ENCODE measurements at places on chromosomes 13 and 19.

- peak; percentile 27 for DNase-seq
These were observed 104.6 kb upstream of the RAP2A start for GRCh38 chr13:97329331-97329730.

DNA sequence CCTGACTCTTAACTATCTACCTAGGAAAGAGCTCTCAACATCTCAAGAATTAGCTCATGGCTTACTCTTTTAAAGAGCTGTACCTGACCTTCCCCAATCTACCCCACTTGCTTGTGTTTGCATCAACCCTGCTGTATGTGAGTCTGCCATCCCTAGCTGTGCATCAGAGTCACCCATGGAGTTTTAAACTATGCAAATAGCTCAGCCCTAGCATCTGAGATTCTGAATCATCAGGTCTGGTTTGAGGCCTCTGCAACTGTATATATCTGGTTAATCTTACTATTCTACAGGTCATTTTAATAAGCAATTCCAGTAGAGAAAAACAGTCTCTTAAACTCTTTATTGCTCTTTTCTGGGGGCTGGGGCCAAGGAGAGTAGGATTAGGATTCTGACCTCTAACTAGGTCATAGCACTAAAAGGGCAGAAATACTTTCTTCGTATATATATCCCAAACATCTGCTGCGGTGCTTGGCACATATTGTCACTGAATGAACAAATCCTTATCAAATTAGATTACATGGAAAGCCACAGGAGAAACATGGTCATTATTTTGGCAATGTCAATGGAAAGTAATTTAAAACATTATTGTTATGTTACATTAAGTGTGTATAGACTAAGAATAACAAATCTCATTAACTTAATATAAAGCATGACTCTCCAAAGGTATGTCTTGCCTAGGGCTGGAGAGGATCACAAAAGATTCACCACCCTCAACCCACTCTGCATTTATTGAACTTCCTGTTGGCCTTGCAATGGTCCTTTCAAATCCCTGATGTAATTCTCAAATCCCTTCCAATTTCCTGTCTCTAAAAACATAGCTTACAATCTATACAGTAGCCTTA, 232.2 kb downstream of the DACH1 start:
- DNase-seq = no peak

- peak; percentile 67 for DNase-seq
These were observed 4.3 kb upstream of the C5AR1 start for GRCh38 chr19:47305309-47305751.

GRCh38 chr13:37910790-37911189, 41.2 kb upstream of the TRPC4 start:
- DNase-seq = no peak

DNA sequence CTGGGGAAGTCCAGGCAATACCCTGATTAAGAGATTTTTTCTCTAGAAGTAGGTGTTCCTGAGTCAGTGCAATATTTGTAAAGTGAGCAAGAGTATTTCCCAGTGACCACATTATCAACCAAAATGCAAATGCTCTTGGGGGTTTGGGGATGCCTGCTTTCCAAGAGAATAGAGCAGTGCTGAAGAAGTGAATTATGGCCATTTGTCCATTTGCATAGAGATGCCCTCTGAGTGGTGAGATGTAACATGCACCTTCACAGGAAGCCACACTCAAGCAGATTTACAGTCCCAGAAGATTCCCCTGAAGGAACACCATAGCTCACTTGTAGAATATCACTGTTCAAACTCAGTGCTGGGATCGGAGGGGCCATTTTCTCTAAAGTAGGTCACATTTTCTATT, 71.8 kb downstream of the TNFSF11 start:
- DNase-seq = no peak

GRCh38 chr19:16031872-16032200, 44.5 kb upstream of the TPM4 start:
- DNase-seq = no peak

- DNase-seq = no peak
These were observed 75.6 kb upstream of the TM9SF2 start for GRCh38 chr13:99425485-99426341.

- no peak for DNase-seq
These were observed 103.0 kb downstream of the SUCLA2 start for GRCh38 chr13:47898080-47898479.

- no peak for DNase-seq
These were observed 2.7 kb downstream of the WDR88 start for GRCh38 chr19:33134571-33135041.

DNA sequence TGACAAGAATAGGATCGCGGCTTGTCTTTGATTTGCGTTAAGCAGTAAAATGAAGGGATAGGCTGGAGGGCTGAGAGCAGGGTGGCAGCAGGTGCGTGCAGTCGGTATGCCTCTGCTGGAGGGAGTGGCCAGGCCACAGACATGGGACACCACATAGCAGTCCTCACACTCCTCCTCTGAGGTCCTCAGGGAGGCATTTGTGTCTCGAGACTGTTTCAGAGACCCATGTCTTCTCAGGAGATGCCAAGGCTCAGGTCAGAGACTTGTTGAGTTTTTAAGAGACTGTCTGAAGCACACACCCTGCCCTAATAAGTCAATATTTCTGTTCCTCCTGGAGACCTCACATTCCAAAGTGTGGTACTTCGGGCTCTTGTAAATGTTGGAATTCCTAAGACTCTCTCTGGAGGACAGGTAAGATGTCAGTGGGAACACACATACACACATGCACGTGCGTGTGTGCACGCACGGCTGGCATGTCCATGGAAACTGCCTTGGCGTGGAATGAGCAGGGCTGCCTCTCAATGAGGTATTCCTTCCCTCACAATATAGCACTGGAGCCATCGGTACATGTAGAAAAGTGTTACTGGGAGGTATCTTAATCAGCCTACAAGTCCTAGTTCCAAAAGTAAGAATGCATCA, 46.4 kb downstream of the COL4A2 start:
- DNase-seq = no peak

DNA sequence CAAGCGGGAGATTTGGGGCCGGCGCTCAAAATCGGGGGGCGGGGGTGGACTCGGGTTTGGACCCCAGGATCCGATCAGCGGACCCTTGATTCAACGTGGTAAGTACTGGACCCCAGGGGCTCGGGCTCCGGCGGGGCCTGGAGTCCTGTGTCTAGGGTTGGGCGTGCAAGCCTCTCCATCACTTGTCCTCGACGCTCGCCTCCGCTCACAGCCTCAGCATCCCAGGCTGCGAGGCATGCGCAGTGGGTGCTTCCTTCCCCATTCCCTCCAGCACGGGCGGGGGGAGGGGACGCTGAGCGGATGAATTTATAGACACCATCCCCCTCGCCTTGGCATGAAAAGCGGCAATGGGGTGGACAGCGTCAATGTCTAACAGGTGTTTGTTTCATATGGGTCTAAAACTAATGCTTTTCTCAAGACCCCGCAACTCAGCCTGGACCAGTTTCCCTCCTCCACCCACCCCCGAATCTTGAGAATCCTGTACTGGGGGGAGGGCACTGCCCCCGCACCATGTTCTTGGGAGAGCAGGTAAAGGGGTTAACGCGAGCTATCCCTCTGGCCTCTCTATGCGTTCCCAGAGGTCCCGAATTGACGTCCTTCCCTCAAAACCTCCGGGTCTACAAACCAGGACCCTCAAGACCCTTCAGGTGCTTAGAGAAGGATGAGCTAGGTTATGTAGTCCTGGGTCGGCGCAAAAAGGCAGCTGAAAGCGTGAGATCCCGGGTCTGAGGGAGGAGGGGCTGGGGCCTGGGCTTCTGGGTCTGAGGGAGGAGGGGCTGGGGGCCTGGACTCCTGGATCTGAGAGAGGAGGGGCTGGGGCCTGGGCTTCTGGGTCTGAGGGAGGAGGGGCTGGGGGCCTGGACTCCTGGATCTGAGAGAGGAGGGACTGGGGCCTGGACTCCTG, 579 bp downstream of the CPT1C start:
- DNase-seq = peak; percentile 62

GRCh38 chr13:44817131-44817671, 172.1 kb downstream of the NUFIP1 start:
- no peak for DNase-seq

GRCh38 chr13:73633817-73634460, 500.3 kb downstream of the KLF12 start:
- DNase-seq = no peak

DNA sequence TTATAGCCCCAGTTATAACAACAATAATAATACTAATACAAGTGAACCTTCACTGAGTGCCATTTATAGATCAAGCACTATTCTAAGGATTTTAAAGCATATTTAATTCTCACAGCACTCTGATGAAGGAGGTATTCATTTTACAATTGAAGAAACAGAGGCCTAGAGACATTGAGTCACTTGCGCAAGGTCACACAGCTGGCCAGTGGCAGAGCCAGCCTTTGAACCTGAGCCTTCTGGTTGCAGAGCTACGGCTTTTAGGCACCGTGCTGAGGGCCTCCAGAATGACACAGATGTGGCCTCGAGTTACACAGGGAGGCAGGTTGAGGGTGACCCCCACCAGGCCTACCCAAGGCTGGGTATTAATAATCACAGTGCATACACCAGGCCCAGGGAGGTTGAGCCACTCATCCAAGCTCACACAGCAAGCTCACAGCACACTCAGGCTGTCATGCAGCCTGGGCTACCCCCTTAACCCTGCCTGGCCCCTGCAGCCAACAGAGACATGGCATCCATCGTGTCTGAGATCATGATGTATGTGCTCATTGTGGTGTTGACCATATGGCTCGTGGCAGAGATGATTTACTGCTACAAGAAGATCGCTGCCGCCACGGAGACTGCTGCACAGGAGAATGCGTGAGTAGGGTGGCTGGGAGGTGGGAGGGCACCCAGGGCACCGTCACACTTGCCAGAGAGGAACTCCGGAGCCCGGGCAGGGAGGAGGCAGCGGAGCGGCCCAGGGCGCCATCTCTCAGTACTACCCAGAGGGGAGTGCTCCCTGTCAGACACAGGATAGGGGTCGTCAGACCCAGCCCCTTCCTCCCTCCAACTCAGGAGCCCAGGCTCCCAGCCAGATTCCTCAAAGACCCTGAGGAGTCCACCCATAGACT, 2.7 kb upstream of the HPN start:
- no peak for DNase-seq

GRCh38 chr13:113342820-113343691, 20.9 kb downstream of the GRTP1 start:
- DNase-seq = no peak

DNA sequence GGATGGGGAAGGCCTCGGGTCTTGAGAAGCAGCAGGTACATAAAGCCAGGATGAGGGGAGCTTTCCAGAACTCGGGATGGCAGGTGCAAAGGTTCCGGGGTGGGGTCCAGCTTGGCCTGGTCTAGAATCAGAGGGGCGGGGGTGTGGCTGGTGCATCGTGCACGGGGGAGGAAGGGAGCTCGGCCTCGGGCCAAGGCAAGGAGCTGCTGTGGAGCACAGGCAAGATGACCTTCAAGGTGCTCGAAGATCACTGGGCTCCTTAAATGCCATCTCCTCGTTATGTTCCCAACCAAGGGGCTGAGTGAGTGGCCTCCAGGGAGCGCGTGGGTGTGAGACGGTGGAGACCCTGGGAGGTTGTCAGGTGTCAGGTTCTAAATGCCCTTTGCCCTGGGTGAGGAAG, 16.1 kb upstream of the SIGLEC11 start:
- DNase-seq = no peak

DNA sequence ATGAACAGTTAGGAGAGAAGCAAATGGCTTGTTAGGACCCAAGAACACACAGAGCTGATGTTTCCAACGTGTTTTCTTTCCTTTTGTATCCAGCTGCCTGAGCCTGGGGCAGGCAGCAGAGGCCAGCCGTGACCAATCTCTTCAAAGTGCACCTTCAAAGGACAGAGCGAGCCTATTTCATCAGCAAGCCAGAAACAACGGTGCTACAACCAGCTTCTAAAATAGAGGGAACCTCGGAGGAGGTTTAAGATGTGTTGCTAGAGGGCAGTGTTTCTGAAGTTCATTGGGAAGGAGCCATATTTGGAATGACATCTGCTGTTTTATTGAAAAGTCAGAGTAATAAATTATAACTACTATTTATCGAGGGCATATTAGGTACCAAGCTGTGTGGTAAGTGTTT, 56.2 kb upstream of the RFC3 start:
- DNase-seq = no peak

- DNase-seq = no peak
These were observed 22.2 kb downstream of the FAM187B start for GRCh38 chr19:35206379-35206778.

- no peak for DNase-seq
These were observed 104.4 kb downstream of the ZNF486 start for GRCh38 chr19:20271215-20271926.

DNA sequence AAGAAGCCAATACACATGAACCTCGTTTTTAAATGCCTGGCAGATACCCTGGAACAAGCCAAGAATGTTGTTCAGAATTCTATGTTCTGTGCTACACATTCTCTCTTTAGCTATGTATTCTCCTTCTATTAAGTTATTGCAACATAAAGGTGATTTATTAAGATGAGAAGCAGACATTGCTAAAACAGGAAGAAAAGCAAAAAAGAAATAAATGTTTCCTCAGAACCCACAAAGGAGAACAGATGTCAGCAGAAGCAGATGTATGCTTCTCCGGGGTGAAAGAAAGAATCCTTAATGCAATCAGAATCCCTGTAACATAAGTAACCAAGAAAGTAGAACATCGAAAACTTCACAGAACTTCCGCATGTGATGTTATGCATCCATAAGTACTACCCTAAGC, 302.9 kb downstream of the DCT start:
- no peak for DNase-seq

- no peak for DNase-seq
These were observed 793.2 kb upstream of the GPC6 start for GRCh38 chr13:92433386-92433785.

DNA sequence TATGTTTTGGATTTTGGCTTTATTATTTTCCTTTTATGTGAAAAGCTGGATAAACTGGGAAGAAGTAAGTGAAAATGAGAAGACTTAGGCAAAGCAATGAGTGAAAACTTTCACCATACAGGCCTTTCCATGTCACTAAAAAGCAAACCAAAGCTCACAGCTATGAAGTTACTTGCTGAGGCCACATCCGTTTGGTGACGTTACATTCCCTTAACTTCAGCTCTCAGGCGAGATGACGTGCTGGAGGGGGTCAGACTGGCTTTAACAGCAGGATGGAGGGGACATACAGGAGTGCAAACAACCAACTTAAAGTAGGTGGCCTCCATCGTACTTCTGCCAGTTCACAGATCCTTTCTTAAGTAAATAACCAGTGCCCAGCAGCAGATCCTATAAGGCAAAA, 522.3 kb downstream of the MYO16 start:
- DNase-seq = no peak

DNA sequence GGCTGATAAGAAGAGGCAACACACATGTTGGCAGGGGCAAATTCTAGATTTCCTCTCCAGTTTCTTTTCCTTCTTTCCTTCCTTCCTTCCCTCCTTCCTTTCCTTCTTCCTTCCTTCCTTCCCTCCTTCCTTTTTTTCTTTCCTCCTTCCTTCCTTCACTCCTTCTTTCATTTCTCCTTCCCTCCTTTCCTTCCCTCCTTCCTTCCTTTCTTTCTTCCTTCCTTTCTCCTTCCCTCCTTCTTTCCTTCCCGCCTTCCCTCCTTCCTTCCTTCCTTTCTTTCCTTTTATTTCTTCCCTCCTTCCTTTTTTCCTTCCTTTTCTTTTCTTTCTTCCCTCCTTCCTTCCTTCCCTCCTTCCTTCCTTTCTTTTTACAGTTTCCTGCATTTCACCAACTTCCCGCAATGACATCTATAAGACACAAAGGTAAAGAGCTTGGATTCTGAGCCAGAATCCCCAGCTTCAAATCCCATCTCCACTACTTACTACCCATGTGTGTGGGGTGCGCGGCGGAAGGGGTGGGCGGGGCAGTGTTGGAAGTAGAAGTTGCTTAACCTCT, 35.3 kb downstream of the INSR start:
- DNase-seq = no peak

Measured in ovary (tissue), 10 donors.